ENCODE measurements at places on chromosomes 1 and 21.

DNA sequence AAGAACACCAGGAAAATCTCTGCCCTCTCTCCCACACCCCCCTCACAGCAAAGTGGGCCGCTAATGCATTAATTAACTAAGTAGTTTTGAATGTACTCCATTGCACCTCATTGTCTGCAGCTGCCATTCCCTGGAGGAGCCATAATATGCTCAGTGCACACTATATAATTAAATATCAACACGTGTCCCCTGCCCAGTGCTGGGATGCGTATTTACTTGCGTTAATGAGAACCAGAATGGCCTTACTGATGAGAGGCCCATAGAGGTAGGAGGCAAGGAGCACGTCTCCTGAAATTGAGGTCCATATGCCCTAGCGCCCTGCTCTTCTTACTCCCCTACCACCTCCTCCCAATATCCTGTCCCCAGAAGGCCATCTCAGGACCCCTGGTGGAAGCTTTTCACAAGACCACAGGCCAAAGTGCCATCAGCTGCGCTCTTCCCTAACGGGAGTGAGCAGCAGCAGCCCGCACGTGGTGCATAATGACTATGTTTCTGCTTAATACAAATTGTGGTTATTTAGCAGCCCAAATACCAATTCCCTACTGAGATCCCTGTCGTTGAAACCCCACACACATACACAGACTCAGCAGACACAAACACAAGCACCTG lies 76.8 kb downstream of the PLXNA2 start:
- DNase-seq: no peak

GRCh38 chr1:163307479-163308171 lies 14.1 kb upstream of the NUF2 start:
- no peak for DNase-seq

- DNase-seq: no peak
These were observed 19.8 kb downstream of the LMO4 start for GRCh38 chr1:87348341-87349019.

DNA sequence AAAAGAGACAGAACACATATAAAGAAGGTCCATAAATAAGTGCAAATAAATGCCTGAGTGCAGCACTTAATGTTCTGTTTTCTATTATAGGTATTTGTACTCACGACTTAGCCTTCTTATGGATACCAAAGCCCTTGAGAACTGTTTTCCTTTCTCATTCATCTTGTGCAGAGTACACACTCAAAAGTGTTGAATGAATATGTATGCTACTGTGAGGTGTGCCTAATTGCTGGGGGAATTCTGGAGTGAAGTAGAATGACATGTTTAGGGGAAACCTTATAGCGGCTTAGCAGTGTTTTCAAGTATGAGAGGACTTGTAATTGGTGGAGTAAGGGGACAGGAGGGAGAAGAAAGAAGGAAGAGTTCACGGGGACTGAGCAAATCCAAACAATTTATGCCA lies 157.6 kb downstream of the CACNA1E start:
- no peak for DNase-seq

- no peak for DNase-seq
These were observed 708.2 kb downstream of the BRINP3 start for GRCh38 chr1:189769448-189769847.

DNA sequence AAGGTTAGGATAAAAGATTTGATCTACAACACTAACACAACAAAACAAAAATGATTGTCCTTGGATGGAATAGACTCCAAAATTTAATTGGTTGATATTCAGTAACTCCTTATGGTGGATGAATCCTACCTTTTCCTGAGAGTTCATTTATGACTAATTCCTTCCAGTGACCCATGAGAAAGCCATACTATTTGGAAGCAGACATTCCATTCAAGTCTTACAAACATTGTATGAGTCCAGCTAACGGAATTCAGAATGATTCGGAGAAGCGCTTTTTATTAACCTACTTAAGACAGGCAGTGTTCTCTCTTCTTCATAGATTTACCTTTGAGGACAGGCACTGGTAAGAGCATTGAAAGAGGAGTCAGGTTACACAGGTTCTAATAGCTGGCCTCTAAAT lies 155.6 kb upstream of the ZNF648 start:
- no peak for DNase-seq

- DNase-seq: no peak
These were observed 44.3 kb downstream of the HUNK start for GRCh38 chr21:31917108-31917507.
